Mucosa of descending colon (tissue), 3 donors: ENCODE measurements at places on chromosomes 16 and 17. TPM values are rescaled to one million over a fixed set of nuclear protein-coding genes. Genes with fewer than 3 reads are reported as not detected.

The PDIA2 gene
- total RNA-seq = 1.3 TPM

The FNDC8 gene
- not detected for total RNA-seq

The ABCC6 gene
- 12.2 TPM for total RNA-seq

The DUXB gene
- not detected for total RNA-seq
